ENCODE measurements at places on chromosomes 7 and 10.
A peak's percentile ranks its signal among the peaks of the same experiment; 100 is the strongest.

GRCh38 chr7:90276033-90276728, 31.2 kb downstream of the CFAP69 start:
- DNase-seq, result no peak

- no peak for DNase-seq
These were observed 175.8 kb upstream of the KAT6B start for GRCh38 chr10:74650613-74651012.

DNA sequence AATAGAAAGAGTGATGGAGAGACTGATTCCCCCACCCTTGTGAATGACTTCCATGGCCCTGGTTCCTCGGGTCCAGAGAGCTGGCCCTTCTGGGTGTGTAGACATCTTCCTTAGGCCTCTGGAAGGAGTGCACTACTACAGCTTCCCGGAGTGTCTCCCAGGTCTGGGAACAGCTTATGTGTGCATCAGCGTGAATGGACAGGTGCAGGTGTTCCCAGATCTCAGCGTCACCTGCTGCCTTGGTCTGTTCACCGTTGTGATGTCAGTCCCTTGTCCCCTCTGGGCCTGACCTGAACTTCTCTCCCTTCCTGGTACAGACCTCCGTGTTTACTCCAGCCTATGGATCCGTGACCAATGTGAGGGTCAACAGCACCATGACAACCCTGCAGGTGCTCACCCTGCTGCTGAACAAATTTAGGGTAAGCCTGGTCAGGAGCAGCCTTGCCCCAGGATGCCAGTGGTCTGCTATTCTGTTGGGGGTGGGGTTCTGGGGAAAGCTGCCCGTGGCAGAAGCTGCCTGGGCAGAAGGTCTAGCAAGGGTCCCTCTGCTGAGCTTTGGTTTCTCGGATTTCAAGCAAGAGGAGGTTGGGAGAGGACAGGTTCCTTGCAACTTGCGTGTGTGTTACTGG, 10.5 kb upstream of the DEPP1 start:
- DNase-seq, result no peak

GRCh38 chr7:90298145-90299038, 22.7 kb downstream of the FAM237B start:
- peak; percentile 44 for DNase-seq

GRCh38 chr7:150902078-150903033, 50.0 kb downstream of the AOC1 start:
- DNase-seq, result no peak

- DNase-seq, result no peak
These were observed 4.7 kb upstream of the ZYX start for GRCh38 chr7:143376396-143376795.

DNA sequence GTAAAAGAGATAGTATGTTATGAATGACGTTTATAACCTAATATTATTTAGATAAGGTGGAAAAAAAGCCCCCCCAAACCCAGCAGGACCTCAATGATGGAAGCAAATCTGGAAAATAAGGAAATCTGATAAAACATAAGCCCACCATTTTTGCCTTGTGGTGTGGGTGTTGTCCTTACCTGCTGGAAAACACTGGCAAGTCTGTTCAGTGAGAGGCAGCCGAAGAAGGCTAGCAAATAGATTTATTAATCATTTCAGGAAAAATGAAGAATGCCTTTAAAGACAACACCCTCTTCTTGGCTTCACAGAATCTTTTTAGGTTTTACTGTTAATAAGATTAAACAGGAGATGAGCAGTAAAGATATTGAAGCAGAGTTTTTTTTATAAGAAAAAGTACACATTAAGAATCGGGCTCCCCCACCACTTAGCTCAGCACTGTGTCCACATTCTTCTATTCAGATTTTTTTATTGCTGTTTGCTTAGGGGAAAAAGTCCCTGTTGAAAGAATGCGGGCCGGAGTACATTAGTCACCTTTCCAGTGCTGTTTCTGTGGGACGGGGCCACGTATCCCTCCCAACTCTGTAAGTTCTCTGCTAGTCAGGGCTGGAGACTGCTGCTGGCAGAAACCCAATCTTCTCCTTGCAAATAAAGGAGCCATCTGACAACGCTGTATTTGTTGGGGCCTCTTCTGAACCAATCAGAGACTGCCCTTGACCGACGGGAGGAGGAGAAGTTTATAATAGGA, 104.1 kb downstream of the EVX1 start:
- DNase-seq, result peak; percentile 74

- no peak for DNase-seq
These were observed 29.0 kb upstream of the KNDC1 start for GRCh38 chr10:133131053-133131452.

GRCh38 chr7:33601884-33602283, 303.5 kb upstream of the BMPER start:
- DNase-seq, result no peak

- no peak for DNase-seq
These were observed 5.1 kb upstream of the GPR158 start for GRCh38 chr10:25169740-25170139.

DNA sequence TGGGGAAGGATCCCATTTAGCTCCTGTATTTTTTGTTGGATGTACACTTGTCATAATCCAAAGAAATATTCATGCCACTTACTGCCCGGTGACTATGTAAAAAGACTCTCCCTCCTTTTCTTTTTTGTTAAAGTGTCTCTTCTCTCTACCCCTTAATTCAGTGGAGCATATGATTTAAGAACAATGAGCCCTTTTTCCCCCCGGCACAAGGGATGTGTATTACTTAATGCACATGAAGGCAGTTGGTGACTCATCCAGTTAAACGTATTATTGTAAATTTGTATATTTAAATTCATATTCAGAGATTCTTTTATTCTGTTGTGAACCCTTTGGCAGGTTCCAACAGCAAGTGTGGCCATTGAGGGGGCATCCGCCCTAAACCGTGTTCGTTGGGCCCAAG, 241.9 kb downstream of the SLC25A13 start:
- DNase-seq, result no peak

GRCh38 chr10:118668228-118668952, 72.9 kb upstream of the PRLHR start:
- DNase-seq, result no peak

DNA sequence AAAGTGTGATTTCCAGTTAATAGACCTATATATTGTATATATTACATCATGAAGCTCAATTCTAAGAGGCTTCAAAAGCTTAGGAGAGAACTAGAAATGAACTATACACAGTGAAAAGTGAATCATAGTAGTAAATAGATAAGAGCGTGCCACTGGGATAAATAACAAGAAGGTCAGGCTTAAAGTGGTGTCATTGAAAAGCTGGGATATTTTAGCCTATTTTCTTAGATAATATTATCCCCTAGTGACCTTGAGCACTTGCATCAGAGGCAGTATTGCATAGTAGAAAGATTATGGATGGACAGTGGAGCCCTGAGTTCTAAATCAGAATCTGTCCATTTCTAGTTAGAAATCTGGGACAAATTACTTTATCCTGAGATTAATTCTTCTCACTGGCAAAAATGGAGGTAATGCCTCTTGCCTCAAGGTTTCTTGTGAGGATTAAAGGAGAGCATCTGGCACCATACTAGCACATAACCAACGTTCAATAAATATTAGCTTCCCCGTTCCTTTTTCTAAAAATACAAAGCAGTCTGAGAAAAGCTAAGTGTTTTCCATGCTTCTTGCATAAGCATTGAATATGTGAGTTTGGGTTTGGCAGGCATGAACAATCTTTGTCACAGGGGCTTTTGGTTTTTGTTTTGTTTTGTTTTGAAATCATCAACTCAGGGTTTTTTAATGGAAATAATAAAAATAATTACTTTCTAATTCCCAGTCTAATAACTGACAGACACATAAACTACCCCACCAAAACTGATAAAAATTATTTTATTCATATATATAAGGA, 27.3 kb upstream of the MACC1 start:
- no peak for DNase-seq

GRCh38 chr7:110373859-110374258, 717.1 kb upstream of the LRRN3 start:
- no peak for DNase-seq

GRCh38 chr10:1310271-1310789, 254.1 kb downstream of the WDR37 start:
- DNase-seq, result no peak

GRCh38 chr10:57898231-57898630, 369.5 kb downstream of the IPMK start:
- DNase-seq, result no peak

GRCh38 chr7:103857435-103857834, 132.0 kb downstream of the RELN start:
- no peak for DNase-seq

DNA sequence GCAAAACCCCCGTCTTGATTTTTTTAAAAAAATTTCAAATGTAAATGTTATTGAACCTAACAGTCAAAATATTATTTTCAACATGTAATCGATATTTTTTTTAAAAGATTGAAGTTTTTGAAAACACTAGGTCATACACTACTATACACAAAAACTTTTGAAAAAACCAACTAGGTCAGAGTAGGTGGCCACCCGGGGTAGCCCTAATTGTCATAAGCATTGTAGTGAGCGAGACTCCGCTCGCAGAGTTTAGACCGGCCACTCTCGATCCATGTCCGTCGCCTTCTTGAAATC, 417 bp downstream of the RFC2 start:
- DNase-seq, result no peak

DNA sequence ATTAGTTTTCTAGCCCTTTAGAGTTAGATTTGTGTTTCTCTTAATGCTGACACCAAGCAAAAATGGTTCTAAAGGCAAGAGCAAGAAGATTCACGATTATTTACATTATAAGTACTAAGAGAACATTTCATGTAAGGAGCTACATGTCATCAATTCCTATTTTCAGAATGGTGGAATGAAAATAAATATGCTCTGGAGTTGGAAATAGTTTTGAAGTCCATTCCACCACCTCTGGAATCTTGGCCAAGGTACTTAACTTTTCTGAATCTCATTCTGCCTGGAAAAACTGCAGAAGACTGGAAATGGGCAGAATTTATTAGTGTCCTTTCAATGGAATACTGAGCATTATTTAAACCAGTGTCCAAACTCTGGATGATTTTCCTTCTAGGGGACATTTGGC, 125.1 kb upstream of the RAB11FIP2 start:
- DNase-seq, result no peak

GRCh38 chr7:117800406-117800805, 72.8 kb downstream of the CTTNBP2 start:
- no peak for DNase-seq
